Spleen (tissue), 13 donors: ENCODE measurements at places on chromosomes 3 and 15.

GRCh38 chr3:24067483-24067882 lies 122.4 kb downstream of the NR1D2 start:
- H3K4me3 ChIP-seq, result no peak overlapping the region
- H3K27ac ChIP-seq, result no peak overlapping the region
- no peaks in the 10 kb centered on the region for H3K4me1 ChIP-seq
- no peaks in the 10 kb centered on the region for H3K27me3 ChIP-seq
- DNase-seq, result no peak

GRCh38 chr3:32281570-32282106 lies 43.2 kb downstream of the CMTM8 start:
- H3K36me3 ChIP-seq, result no peaks in the 10 kb centered on the region
- H3K4me3 ChIP-seq, result no peak overlapping the region
- H3K27ac ChIP-seq, result no peak overlapping the region
- no peak for DNase-seq
- peaks cover 10% of the 10 kb centered on the region for H3K4me1 ChIP-seq
- no peaks in the 10 kb centered on the region for H3K27me3 ChIP-seq

GRCh38 chr3:184481984-184482671 lies 79.5 kb upstream of the EPHB3 start:
- H3K27ac ChIP-seq, result no peak overlapping the region
- no peaks in the 10 kb centered on the region for H3K36me3 ChIP-seq
- no peak overlapping the region for H3K4me3 ChIP-seq
- no peak for DNase-seq
- H3K27me3 ChIP-seq, result peaks cover 3% of the 10 kb centered on the region

GRCh38 chr3:121724130-121724529 lies 25.4 kb downstream of the GOLGB1 start:
- no peak overlapping the region for H3K27ac ChIP-seq
- no peaks in the 10 kb centered on the region for H3K4me1 ChIP-seq
- DNase-seq, result no peak

- H3K4me1 ChIP-seq, result peaks cover 3% of the 10 kb centered on the region
- no peak overlapping the region for H3K4me3 ChIP-seq
- DNase-seq, result no peak
- H3K27me3 ChIP-seq, result no peaks in the 10 kb centered on the region
Measured at GRCh38 chr3:41301548-41301947, 102.2 kb downstream of the CTNNB1 start.

GRCh38 chr15:47972738-47973137 lies 148.1 kb upstream of the SLC24A5 start:
- H3K4me1 ChIP-seq, result no peaks in the 10 kb centered on the region
- H3K36me3 ChIP-seq, result no peaks in the 10 kb centered on the region
- H3K27me3 ChIP-seq, result no peaks in the 10 kb centered on the region
- H3K27ac ChIP-seq, result no peak overlapping the region
- no peak overlapping the region for H3K4me3 ChIP-seq

DNA sequence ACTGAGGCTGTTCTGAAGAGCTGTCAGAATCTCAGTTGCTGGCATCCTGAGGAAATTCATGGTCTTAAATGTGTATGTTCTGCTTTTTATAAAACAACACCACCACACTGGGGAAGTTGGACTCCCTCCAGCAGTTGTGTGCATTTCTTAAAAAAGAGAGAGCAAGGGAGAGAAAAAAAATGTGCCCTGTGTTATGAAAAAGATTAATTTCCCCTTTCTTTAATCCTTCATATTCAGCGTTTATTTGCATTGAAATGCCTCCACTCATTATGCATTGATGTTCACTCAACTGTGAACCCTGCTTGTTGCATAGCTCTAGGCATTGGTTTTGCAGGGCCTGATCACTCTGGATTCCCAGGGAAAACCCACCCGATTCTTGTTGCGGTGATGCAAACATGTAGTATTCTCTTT lies 4.4 kb upstream of the ZNF609 start:
- no peak overlapping the region for H3K4me3 ChIP-seq
- H3K27me3 ChIP-seq, result no peaks in the 10 kb centered on the region
- no peak overlapping the region for H3K27ac ChIP-seq
- peaks cover 40% of the 10 kb centered on the region for H3K4me1 ChIP-seq
- DNase-seq, result no peak
- no peaks in the 10 kb centered on the region for H3K36me3 ChIP-seq

DNA sequence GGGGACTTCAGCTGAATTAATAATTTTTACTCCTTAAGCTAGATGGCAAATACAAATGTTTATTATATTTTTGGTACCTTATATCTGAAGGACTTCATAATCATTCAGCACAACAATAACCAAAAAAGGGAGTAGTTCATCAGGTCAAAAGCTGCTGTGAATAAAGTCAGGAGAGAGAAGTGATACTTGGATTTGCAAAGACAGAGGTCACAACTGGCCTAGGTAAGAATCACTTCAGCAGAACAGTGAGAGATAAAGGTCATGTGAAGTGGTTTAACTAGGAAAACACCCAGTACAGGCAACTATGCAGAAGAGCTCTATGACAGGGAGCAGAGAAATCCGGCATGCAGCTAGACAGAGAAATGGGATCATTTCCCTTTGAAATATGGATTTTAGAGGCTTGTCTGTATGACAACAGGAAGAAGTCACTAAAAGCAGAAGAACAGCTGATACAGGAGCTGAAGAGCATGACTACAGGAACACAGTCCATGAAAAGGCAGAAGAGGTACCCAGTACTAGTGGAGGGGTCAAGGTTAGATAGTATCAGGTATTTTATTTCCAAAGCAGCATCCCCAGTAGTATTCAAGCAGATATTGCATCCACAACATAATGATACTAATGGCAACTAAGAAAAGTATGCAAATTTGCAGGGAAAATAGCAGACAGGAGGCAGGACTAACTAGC lies 25.7 kb downstream of the ZMAT3 start:
- no peak overlapping the region for H3K27ac ChIP-seq
- H3K4me3 ChIP-seq, result no peak overlapping the region
- H3K4me1 ChIP-seq, result peaks cover 23% of the 10 kb centered on the region
- no peaks in the 10 kb centered on the region for H3K27me3 ChIP-seq

DNA sequence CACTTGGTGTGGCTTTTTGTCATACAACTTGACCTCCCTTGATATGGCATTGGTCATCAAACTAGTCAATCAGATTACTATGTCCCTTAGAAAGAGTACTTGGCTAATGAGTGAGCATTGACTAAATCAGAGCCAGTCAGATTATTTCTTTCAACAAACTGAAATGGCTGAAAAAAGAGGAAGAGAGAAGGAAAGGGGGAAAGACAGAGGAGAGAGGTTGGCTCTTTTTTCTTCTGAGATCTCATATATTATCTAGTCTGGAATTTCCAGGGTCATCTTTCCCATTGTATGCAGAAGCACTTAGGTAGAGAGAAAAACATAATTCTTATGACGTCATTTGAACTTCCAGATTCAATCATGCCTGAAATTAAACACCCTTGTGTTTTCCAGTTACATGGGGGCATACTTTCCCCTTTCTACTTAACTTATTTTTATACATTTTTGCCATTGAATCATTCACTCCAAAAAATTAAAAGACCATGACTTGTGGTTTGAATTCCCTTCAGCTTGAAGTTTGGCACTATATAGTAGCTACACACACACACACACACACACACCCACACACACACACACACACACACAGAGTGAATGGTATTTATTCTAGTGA lies 387.8 kb downstream of the LSAMP start:
- peaks cover 5% of the 10 kb centered on the region for H3K27me3 ChIP-seq
- no peak for DNase-seq
- no peaks in the 10 kb centered on the region for H3K4me1 ChIP-seq
- no peak overlapping the region for H3K4me3 ChIP-seq
- H3K36me3 ChIP-seq, result no peaks in the 10 kb centered on the region
